Left renal cortex interstitium (tissue), 4 donors: ENCODE measurements at places on chromosomes 5 and 9. TPM values are rescaled to one million over a fixed set of nuclear protein-coding genes. Genes with fewer than 3 reads are reported as not detected.

GRCh38 chr5:140568443-140569063 is 3.9 kb downstream of the SLC35A4 start:
- no peak for DNase-seq

DNA sequence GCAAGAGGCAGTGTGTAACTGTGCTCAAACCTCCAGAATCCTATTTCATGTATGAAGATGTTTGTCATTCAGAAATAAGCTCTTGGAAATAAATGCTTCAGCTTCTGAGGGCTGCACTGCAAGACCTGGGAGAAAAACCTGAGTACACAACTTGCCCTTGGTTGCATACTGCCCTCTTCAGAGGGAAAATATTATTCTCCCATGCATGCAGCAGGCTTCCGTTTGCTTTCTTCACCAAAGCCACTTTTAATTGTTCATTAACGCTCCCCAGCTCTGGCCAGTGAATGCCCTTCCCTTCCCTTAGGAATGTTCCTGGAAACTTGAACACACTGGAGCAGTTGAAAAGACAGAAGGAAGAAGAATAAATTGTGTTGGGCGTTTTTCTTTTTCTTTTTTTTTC is 2.5 kb upstream of the WHRN start:
- DNase-seq, result no peak

GRCh38 chr9:115207003-115207836 is 89.3 kb upstream of the TNC start:
- no peak for DNase-seq

- DNase-seq, result no peak
Measured at GRCh38 chr5:156815988-156816599, 34.0 kb upstream of the PPP1R2B start.

GRCh38 chr5:139829471-139829870 is 33.9 kb downstream of the PSD2 start:
- no peak for DNase-seq

GRCh38 chr9:121115466-121115865 is 40.7 kb downstream of the CNTRL start:
- no peak for DNase-seq

DNA sequence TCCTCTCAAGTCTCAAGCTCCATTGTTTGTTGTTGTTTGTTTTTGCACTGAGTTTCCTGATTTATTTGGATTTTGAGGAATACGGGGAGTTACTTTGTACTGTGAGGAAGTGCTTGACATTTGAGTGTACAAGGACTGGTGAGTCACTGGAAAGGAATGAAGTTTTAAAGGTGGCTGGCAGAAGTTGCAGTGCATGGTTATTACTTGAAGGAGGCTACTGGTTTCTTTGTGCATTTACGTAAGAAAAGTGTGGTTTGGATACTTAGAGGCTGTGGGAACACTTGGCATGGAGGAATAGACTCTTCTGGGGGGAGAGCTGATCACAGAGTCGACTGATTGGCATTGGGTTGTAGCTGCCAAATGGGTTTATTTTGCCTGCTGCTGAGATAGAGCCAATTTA is 919.0 kb downstream of the TAF11L14 start:
- no peak for DNase-seq

DNA sequence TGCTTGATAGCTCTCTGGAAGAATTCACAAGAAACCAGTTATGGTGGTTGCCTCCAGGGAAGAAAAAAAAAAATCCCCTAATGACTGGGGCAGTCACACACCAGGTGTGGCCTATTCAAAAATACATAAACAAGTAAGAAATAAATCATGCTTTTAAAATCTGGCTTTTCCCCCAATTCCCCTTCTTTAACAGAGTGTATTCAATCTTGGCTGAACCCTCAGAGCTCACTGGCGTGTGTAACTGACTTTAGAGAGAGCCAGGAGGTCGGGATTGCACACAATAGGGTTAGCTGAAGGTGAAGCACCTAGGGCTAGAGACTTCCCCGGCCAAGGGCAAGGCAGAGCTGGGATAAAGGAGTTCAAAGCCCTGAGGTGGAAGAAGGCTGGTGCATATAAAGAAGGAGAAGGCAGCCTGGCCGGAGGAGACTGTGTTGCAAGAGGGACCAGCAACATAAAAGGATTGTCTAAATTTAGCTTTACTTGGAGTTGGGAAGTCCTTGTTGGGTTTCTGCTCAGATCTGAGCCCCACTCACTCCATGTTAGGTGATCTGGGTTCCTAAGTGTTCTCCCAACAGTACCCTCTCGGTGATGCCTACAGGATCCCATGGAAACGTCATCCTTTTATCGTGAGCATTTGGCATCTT is 19.7 kb downstream of the FNBP1 start:
- DNase-seq, result no peak

DNA sequence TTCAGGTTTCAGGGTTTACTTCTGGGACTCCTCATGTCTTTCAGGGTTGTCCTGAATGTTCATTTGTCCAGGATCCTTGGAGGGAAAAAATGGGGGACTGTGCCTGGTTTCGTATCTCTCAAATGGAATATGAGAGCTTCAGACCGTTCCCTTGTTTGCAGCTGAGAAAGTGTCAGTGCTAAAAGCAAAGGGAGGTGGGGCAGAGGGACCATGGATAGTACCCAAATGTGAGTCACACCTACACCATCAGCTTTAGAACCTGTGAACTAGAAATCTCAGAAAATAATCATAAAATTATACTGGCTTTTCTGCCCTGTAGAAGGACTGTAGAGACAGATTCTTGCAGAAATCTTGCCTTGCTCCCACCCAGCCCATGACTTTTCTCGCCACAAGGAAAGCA is 84.3 kb upstream of the TAF11L2 start:
- DNase-seq, result no peak

DNA sequence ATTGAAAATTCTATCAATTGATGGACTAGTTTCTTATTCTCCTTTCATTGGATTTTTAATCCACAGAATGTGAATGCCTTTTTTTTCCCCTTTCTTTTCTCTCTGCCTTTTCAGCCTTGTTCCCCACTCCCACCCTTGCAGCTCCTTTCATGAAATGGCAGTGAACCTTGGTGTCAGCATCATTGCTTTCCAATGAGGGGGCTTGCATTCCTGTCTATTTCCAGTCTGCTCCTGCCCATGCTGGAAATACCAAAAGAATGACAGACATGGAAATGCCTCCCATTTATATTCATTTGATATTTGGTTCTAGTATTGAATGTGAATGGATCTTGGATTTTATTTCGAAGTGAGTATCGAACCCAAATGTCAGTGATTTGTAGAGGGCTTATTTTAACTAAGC is 162.7 kb upstream of the SGCD start:
- no peak for DNase-seq

GRCh38 chr5:95533106-95533505 is 21.7 kb downstream of the SKIC3 start:
- DNase-seq, result no peak

GRCh38 chr5:55364537-55365055 is 56.8 kb downstream of the MTREX start:
- DNase-seq, result no peak

GRCh38 chr5:78062645-78063044 is 231.9 kb downstream of the AP3B1 start:
- no peak for DNase-seq

DNA sequence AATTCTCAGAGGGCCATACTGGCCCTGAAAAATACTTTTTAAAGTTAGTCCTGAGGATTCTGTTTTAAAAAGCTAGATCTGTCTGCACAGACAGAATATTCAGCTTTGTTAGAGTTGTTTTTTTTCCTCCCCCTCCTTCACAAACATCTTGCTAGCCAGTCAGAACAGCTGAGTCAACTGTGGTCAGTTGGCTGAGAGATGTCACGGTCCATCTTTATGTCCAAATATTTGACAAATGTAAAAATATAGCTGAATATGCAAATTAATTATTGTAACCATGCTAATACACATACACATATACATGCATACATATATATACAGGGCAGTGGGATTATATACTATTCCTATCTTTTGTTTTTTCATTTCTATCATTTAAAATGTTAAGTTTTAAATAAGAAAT is 33.9 kb downstream of the UNC13B start:
- no peak for DNase-seq

- no peak for DNase-seq
Measured at GRCh38 chr9:89154218-89154617, 24.4 kb downstream of the SHC3 start.

DNA sequence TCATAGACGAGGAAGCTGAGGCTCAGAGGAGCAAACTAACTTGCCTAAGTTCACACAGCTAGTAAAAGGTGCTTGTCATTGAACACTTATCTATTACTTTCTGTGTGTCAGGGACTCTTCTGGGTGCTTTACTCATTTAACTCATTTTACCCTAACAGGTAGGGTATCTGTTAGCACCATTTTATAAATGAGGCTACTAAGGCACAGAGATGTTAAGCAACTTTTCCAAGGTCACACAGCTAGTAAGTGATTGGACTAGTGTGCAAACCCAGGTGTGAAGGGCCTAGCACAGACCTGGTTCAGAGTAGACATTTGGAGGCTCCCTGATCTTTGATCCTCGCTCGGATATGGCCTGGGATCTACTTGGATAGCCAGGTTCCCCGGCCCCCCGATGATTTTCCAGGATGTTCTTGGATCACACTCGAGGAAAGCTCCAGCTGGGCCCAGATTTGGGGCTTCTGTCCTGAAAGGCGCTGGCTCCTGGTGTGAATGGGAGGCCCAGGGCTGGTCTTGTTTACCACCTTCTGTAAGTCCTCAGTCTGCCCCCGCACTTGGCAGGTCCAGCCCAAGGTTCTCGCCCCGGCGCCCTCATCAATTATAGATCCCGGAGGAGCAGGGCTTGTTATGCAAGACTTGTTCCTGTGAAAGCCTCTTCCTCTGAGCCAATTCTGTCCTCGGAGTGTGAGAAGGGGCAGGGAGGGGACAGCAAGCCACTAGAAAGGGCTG is 37.5 kb downstream of the GSN start:
- DNase-seq, result no peak

DNA sequence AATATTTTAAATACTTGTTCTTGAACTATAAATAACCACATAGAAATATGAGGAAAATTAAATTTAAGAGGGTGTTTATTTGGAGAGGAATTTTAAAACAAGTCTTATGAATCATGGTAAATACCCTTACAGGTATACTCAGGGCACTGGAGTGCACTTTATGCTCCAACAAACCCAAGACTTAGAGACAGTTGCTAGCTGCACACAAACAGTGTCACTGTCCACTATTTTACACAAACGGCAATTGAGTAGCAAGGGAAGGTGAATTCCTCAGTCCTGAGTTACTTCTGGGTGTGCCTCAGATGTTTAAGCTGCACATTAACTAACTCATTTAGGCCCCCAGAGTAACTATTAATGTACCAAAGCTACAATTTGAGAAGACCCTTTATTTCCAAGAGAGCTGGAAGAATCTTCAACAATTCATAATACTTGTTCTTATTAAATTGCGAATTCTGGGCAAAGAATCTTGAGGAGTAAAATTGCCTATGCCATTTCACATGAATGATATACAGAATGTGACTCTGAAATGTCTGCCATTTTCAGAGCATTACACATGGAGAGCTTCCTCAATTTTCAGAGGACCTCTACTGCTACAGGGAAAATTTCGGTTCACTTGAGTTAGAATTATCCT is 371.2 kb downstream of the PDE4D start:
- no peak for DNase-seq

GRCh38 chr9:131530546-131530919 is 530 bp downstream of the UCK1 start:
- DNase-seq, result no peak

DNA sequence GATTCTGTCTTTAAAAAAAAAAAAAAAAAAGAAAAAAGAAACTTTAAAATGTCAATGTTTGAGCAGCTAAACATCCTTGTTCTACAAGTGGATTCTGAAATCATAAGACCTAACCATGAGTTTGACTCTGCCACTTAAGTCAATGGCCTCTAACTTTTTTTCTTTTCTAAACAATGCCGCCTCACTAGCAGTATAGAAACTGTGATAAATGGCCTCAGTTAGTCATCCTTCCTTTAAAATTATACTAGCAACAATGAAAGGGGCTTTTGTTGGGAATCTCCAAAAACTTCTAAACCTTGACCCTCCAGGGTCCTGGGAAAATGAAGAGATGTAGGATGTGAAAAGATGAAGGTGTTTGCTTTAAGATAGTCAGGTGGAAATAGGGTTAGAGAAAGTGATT is 71.1 kb downstream of the FBXL7 start:
- no peak for DNase-seq

DNA sequence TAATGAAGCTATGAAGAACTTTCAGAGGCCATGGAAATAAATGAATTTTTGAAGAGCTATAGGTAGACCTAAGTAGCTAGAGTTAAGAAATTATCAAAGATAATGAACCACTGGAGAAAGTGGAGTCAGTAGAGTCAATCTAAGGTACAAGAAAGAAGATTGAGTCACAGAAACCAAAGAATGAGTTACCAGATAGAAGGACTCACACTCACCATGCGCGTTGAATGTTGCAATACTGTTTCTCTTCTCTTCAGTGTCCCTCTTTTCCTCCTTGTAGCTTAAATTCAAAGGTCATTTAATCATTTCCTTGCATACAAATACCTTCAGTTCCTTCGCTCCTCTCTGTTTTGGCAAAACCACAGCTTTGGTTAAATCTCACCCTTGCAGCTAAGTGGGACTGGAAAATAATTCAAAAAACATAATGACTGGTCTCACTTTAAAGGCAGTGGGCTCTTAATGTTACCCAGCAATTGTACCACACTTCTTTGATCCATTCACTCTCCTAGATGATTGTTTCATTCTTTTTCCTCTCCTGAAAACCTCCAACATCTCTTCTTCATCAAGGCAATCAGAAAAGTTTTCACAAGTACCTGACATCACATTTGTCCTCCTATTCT is 58.3 kb downstream of the NIPBL start:
- DNase-seq, result no peak

GRCh38 chr9:109440797-109441287 is 57.3 kb downstream of the PTPN3 start:
- peak; percentile 18 for DNase-seq

GRCh38 chr5:32713770-32714381 is 2.8 kb downstream of the NPR3 start:
- DNase-seq, result no peak

DNA sequence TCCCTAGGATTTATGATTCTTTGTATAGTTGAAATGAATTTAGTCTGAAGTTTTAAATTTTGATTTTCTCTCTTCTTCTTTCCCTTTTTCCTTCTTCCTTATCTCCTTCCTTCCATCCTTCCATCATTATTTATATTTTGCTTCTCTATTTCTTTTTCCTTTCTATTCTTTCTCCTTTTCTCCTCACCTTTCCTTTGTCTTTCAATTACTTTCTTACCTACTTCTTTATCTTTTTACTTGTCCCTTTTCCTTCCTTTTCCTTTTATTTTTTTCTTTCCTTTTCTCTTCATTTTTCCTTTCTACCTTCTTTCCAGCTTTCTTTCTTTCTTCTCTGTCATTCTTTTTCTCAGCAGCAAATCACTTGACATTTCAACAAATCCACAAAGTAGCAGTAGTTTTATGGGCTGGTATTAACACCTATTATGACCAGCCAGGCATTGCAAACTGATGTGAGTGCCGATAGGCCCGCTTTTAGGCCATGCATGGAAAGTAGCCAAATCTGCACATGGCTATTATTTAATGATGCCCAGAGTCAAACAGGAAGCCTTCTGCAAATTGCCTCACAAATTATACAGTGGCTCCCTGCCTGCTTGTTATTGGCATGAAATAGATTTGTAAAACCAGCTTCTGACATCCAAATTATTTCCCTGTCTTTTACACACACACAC is 37.1 kb upstream of the NR3C1 start:
- DNase-seq, result peak; percentile 38

GRCh38 chr9:99860266-99860665 is 38.6 kb downstream of the NR4A3 start:
- peak; percentile 9 for DNase-seq

SPATA31C1 gene
- 0.68 TPM for polyA plus RNA-seq

NR3C1 gene
- polyA plus RNA-seq, result 37.4 TPM

IL4 gene
- polyA plus RNA-seq, result not detected

CCL28 gene
- polyA plus RNA-seq, result 4.8 TPM

PCDHGC4 gene
- 4.1 TPM for polyA plus RNA-seq

TMEM215 gene
- 0.27 TPM for polyA plus RNA-seq

SLC2A6 gene
- polyA plus RNA-seq, result 0.93 TPM

CCDC152 gene
- 12.2 TPM for polyA plus RNA-seq

CLIC3 gene
- 0.66 TPM for polyA plus RNA-seq
